C1 segment of cervical spinal cord (tissue), 14 donors: ENCODE measurements at places on chromosomes 3 and 15.

DNA sequence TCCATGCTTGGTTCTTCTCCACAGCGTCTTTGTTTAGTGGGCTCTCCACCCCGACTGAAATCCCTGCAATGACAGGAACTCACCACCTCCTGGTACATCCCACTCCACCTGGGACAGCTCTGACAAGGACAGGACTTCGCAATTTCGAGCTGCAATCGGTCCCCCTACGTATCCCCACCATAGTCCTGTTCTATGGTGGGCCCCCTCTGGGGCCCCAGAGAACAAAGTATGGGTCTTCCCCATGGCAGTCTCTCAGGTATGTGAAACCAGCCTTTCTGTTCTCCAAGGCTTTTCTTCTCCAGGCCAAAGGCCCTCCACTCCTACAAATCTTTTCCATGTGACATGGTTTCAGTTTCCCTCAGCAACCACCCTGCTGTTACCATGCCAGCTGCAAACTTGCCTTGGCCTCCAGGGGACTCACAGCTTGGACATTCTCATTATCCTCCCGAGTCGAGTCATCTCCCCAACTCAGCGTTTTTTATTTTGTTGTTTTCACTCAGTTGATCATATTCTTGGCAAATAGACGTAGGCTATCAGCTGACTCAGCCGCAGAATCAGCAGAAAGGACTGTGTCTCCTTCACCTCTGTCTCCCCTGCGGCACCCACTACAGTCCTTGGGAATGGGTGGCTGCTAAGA is 233.3 kb downstream of the OPA1 start:
- no peak for DNase-seq

- DNase-seq, result no peak
These were observed 418.7 kb upstream of the SGO1 start for GRCh38 chr3:20604659-20605058.

DNA sequence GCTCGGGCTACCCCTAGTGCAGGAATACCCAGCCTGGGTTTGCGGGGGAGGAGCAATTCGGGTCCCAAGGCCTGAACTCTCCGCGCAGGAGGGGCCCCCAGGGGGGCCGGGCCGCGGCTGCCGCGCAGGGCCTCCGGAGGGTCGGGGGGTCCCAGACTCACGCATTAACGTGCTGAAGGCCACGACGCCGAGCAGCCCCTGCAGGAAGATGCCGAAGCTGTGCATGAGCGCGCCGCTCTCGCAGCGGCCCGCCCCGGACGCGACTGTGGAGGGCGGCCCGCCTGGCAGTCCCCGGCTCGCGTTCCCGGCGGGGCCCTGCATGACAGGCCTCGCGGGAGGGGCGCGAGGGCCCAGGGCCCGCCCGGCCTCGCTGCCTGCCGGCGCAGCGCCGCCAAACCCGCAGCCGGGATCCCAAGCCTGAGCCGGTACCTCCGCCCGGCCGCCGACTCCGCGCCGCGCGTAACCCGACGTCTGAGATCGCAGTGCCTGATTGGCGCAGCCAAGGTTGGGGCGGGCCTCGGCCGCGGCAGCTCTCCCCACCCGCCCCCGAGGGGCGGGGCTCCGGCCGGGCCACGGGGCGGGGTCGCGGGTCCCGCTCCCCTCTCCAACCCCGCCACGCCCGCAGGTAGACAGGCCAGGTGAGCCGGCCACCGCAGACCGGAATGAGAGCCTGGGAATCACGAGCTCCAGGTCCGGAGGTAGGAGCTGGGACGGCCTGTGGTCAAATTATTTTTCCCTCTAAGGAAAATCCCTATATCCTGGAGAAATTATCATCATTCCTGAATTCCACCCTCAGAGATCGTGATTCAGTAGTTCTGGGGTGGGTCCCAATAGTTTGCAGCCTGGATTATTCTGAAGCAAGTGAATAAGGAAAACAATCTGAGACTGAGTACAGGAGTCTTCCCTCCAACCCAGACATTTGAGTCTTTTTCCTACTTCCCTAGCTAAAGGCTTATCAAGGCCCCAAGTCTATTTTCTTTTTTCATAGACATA is at the start of gene STIMATE:
TSS of gene STIMATE (minus strand) at position 419 of the 993 bp plus-strand sequence. CDS start at position 321, 98 bp downstream.
- peak; percentile 82 for DNase-seq

DNA sequence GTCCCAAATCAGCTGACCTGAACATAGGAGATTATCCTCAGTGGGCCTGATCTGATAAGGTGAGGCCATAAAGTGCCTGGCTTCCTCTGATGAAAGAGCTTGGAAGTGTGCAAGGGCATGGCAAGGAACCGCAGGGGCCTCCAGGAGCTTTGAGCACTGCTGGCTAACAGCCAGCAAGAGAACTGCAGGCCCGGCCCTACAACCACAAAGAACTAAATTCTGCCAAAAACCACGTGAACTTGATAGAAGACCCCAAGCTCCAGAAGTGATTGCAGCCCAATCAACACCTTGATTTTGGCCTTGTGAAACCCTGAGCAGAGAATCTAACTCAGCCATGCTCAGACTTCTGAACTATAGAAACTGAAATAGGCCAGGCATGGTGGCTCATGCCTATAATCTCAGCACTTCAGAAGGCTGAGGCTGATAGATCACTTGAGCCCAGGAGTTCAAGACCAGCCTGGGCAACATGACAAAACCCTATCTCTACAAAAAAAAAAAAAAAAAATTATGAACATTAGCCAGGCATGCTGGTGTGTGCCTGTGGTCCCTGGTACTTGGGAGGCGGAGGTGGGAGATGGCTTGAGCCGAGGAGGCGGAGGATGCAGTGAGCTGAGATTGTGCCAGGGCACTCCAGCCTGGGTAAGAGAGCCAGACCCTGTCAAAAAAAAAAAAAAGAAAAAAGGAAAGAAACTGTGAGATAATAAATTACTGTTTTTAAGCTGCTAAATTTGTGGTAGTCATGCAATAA is 7.7 kb upstream of the DIS3L start:
- no peak for DNase-seq

- DNase-seq, result no peak
These were observed 20.5 kb upstream of the IQSEC1 start for GRCh38 chr3:13093687-13094086.

- DNase-seq, result no peak
These were observed 25.8 kb downstream of the CHRM5 start for GRCh38 chr15:33994005-33994615.

- no peak for DNase-seq
These were observed 336.6 kb downstream of the ROBO2 start for GRCh38 chr3:77376511-77376910.

DNA sequence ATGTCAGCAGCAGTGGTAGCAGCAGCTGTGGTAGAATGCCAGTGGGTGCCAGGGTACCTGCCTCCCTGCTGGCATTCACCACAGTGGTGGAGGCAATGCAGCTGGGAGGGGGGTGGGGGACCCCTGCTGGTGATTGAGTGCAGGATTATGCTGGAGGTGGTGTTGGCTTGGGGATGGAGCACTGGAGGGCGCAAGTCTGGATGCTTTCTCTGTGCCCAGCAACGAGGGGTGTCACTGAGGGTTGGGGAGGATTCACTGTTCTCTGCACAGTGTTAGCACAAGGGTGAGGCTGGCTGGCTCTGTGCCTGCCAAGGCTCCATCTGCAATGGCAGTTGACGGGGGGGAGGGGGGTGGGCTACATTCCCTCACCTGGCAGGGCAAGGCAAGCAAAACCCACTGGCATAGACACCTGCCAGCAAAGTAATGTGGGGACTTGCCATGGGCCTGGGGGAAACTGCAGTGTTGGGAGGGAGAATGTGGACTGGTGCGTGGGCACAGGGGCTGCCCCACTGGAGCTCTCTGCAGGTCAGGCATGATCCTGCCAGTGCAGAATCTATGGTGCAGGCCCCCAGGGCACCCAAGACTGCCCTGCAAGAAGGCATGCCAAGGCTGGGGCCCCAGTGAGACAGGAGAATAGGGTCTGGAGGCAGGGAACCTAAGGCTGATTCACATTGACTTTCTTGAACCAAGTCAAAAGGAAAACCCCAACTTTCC is 64.3 kb downstream of the MINDY4B start:
- DNase-seq, result no peak

DNA sequence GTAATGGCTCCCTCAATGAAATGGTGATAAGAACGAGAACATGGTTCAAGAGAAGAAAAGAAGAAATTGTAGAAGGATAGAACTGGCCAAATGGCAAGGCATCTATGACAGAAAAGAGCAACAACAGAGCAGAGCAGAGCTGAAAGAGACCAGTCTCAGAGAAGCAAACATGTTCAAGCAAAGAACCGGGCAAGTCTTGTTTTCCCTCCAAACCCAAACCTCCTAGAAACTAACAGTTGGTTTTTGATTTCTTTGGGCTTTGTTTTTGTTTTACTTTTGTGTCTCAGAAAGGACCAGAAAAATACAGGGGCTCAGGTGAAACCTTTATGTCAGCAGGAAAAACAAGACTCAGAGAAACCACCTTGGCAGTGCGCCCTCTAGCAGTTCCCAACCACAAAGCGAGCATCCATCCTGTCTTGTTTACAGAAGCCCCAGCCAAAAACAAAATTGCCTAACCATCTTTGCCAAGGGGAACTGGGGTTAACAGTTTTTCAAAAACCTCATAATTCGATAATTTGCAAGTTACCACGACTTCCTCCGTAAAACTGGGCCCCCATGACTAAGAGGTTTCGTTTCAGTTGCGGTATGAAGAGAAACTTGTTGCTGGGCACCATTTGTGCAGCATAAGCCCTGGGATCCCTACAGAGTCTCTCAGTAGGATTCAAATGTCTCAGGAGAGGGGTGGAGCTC is 159.2 kb upstream of the SLC24A5 start:
- DNase-seq, result no peak

DNA sequence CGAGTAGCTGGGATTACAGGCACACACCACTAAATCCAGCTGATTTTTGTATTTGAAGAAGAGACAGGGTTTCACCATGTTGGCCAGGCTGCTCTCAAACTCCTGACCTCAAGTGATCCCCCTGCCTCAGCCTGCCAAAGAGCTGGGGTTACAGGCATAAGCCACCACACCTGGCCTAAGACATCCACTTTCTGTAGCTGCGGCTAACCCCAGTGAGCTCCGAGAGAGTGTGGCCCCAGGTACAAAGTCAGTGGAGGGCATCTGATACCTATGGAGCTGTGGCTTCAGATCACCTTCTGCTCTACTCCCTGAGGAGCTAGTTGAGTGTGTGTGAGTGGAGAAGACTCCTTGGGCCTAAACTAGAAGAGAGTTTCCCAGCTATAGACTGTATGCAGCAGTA is 189.3 kb upstream of the TSC22D2 start:
- no peak for DNase-seq

DNA sequence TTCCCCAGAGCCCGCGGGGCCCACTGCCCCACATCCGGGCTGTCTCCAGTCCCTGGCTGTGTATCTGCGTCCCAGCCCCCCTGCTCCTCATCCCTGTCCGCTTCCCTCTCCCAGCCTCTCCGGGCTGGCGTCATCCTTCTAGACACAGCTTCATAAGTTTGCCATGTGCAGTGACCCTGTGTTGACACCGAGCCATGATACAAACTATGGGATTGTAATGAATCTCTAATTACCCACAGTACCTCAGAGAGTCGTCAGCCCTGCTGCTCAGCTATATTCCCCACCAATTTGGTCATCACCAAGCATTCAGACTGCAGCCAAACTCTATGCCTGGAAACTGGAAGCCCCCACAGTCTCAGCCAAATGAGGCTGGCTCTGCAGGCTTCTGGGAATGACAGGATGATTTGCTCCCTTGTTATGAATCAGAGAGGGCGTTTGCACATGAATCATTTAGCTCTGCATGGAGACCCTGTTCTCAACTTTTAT is 466.1 kb upstream of the ATP11B start:
- no peak for DNase-seq

DNA sequence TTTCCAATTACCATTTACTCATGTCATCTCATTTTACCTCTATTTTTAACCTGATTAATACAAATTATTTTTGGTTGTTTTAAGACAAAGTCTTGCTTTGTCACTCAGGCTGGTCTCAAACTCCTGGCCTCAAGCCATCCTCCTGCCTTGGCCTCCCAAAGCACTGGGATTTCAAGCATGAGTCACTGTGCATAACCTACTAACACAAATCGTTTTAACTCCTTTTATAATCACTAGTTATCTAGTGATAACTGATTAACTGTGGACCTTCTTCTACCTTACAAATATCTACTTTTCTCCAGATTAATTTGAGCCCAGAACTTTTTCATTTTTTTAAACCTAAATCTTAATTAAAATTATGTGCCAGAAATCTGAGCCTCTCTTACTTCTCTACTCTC is 4.6 kb downstream of the ATP13A3 start:
- no peak for DNase-seq
